ENCODE measurements at places on chromosomes 11 and 22. TPM values are rescaled to one million over a fixed set of nuclear protein-coding genes. Genes with fewer than 3 reads are reported as not detected.

POLDIP3 gene
- total RNA-seq = 60.3 TPM

GRCh38 chr11:64675450-64676260, 47.3 kb downstream of the NRXN2 start:
- H3K36me3 ChIP-seq = no peaks in the 10 kb centered on the region
- H3K27me3 ChIP-seq = peaks cover 42% of the 10 kb centered on the region
- no peak overlapping the region for H3K27ac ChIP-seq

GRCh38 chr22:45008751-45009605, 827 bp downstream of the PHF21B start:
- H3K36me3 ChIP-seq = no peaks in the 10 kb centered on the region
- no peak overlapping the region for H3K27ac ChIP-seq
- peaks cover 46% of the 10 kb centered on the region for H3K27me3 ChIP-seq
- H3K4me1 ChIP-seq = peaks cover 8% of the 10 kb centered on the region

DNA sequence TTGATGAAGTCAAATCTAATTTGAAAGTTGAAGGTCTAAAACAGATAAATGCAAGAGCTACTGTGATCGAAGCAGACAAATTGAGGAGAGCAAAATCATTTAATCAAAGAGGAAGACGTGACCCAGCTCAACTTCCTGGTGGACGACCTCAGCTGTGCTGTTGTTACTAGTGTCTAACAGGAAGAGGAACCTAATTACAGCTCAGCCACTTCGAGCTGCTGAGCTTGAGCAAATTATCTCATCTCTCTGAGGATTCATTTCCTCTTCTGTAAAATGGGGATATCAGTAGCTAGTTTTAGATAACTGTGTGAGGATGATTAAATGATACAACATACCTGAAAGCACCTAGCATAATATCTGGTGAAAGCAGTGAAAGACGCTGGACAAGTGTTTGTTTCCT, 48.6 kb upstream of the OLFML1 start:
- DNase-seq = no peak
- no peaks in the 10 kb centered on the region for H3K27me3 ChIP-seq
- H3K36me3 ChIP-seq = no peaks in the 10 kb centered on the region
- no peaks in the 10 kb centered on the region for H3K4me1 ChIP-seq

BMAL1 gene
- 26.9 TPM for total RNA-seq

LIF gene
- 63.3 TPM for total RNA-seq
